ENCODE measurements at places on chromosomes 12 and 14.

GRCh38 chr12:57552306-57552651, 2.4 kb downstream of the KIF5A start:
- DNase-seq = no peak

DNA sequence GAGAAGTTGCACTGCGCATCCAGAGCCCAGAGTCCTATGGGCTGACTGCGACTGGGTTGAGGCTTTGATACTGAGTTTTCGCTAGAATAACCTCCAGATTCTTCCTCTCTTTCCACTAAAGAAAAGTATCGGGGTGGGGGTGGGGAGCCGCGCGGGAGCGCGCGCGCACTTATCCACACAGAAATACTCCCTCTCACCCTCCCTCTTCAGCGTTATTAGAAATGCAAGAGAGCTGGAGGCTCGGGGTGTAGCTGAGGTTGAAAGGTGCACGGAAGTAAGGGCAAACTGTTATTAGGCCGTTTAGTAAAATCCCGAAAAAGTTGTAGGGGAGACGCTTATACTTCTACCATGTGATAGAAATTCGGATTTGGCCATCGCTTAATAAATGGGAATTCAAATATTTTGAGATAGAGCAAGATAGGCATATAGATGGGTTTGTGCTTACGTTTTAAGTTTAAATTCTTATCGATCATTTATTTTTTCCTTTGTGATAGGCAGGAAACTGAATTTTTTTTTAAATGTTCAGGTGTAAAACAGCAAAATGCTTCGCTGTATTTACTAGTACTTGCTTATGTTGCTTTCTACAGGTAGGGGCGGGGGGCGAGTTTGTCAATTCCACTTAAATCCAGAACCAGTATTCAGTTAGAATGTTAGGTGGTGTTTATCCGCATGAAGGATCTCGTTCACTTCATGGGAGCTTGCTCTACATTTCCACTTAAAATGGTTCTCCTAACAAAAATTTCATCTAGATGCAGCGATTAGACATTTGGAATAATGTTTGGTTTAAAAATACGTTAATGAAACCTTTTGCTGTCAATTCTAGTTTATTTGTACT, 1.1 kb downstream of the ARHGAP5 start:
- DNase-seq = peak; percentile 44

DNA sequence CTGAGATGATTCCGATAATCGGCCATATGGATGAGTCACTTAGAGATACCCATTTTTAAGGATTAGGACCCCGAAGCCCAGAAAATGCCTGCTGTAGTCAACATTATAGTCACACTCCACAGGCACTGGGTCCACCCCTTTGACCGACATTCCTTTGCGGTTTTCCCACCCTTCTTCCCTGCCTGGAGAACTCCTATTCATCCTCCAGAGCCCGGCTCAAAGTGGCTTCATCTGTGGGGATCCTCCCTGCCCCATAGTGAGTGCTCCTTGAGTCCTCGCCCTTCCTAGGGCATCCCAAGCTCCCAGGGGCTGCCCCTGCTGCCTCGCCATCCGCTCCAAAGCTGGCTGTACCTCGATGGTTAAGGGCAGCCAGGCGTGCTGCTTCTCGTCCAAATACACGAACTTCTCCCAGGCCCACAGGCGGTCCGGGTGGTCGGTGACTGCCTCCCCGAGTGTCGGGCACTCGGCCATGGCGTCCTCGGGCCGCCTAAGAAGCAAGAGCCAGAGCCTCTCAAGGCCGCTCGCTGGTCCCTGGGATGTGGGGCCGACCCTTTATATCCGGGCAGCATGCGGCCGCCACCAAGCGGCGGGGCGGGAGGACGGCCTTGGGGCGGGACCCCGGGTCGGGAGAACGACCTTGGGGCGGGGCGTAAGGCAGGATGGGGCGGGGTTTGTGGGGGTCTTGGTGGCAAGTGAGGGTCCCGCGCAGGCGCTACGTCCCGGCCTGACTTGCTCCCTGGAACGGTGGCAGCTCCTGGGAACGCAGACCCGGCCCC, at the start of gene TCL1A:
TSS of gene TCL1A (minus strand) at position 530 of the 776 bp plus-strand sequence. CDS start at position 471, 59 bp downstream.
- no peak for DNase-seq

DNA sequence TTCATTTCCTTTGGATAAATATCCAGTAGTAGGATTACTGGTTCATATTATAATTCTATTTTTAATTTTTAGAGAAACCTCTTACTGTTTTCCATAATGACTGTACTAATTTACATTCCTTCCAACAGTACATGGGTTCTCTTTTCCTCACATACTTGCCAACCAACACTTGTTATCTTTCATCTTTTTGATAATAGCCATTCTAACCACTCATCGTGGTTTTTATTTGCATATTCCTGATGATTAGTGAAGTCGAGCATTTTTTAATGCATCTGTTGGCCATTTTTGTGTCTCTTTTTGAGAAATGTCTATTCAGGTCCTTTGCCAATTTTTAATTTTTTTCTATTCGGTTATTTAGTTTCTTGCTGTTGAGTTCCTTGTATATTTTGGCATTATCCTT, 457.7 kb upstream of the PDE3A start:
- no peak for DNase-seq

DNA sequence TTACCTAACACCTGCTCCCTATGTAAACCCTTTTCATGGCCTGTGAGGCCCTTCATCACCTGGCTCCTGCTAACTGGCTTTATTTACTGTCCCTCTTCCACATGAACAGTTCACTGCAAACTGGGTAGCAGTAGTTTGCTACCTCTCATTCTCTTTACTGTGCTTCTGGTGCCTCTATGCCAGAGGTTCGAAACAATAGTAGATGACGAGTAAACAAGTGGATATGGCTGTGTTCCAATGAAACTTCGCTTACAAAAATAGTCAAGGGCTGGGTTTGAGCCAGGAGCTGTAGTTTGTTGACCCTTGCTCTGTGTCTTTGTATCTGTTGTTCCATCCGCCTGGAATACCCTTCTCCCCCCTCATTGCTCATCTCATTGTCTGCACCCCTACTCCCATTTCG, 233.6 kb upstream of the RMST start:
- DNase-seq = no peak

DNA sequence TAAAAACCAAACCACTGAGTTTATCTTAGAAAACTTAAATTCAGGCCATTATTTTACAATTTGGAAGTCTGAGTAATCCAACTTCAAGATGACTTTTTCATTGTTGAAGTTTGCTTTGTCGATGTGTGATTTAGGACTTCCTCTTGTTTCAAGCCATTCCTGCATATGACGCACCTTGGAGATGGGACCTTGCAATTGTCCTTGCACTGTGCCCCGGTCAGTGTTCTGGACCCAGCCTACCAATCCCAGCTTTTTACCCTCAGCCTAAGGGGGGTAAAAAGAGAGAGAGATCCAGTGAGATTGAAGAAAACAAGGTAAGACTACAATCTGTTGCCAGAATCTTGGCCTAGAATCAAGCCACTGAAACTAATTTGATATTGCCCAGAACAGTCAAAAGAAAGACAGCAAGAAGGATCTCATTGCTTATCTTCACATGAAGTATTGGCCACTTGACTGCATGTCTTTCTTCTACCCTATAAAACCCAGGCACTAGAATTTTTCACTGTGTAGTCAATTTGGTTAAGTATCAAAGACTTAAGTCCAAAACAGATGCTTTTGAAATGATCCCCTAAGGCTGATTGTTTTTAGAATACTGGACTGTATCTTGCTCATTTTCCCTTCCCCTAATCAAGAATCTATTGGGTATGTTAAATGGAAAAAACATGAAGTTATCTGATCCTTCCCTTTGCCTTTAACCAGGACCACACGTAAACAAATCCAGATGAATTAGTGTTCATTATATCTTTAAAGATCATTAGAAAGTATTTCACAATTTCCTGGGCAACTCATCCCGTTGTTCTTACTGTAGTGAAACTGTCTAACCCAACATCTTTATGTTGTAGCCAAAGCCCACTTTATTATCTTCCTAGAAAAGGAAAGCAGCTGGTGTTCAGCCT, 2.4 kb upstream of the MLH3 start:
- no peak for DNase-seq

DNA sequence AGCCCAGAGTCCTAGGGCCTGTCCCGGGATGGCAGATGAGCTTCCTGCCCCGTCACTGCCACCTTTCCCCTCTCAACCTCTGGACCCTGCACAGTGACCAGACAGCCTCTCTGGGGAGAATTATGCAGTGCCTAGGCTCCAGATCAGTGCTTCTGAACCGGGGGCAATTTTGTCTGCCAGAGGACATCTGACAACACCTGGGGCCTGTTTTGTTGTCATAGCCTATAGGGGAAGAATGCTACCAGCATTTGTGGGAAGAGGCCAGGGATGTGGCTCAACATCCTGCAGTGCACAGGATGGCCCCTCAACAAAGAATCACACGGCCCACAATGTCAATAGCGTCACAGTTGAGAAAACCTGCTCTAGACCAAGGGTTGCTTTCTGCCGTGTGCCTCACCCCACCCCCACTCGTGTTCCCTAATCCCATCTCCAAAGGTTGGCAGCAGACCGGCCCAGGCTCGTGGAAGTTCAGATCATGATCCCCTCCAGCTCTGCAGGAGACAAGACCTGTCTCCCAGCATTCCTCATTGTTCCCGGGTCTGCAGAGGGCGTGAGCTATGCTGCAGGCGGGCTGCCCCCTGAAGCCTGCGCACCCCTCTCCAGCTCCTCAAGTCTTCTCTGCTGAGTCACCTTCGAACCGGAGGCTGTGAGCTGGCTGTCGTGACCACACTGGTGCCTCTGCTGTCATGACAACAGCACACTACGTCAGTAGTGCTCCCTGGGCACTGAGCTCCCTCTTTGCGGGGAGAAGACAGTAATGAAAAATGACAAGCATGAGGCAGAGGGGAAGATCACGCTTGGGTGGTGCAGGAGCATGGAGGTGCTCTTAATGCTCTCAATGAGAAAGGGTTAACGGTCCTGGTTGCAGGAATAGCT, 2.0 kb upstream of the GAPDH start:
- peak; percentile 84 for DNase-seq

GRCh38 chr14:79421811-79422210, 789.5 kb downstream of the DIO2 start:
- DNase-seq = no peak

DNA sequence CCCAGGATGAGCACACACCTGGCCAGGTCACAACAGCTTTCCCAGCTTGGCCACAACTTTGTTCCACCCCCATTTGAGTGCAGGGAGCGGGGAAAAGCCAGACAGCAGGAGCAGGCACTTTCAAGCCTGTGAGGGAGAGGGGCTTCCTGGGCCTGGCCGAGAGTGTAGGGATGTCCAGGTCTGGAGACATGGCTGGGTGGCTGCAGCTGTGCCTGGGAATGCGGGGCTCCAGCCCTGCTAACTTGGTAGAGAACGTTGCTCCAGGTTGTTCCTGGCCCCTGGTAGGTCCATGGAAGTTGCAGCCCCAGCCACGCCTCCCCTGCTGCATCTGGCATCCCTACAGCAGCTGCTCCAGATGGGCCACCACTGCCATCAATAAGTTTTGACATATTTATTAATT, 738.5 kb downstream of the SLC6A15 start:
- DNase-seq = no peak

DNA sequence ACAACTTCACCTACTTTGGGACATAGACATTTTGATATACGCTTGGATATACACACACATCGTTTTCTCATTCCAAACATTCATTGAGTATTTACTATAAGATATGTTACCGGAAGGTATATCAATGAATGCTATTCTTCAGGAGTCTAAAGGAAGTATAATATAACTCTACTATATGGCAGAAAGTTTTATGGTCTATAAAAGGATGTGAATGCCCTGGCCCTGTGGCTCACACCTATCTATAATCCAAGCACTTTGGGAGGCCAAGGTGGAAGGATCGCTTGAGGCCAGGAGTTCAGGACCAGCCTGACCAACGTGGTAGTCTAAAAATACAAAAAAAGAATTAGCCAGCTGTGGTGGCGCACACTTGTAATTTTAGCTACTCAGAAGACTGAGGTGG, 5.6 kb downstream of the NRIP2 start:
- no peak for DNase-seq

- DNase-seq = no peak
Observed at GRCh38 chr12:56011509-56012090, 9.2 kb upstream of the IKZF4 start.

DNA sequence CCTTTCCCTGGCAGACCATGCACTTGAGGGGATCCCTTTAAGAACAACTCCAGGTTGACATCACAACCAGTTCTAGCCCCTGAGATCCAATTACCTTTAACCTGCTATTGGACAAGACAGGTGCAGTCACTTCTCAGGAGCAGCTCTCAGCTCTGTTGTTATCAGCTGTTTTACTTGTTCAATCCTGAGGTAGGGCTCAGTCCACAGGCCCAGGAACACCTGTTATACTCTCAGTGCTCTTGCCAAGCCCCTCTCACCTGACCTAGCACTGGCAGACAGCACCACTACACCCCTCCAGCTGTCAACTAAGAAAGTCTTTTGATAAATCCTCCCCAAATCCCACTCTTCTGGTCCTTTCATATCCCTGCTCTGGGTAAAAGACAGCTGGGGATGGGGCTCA, 163.9 kb upstream of the TMTC2 start:
- no peak for DNase-seq

Measured in CD4-positive, alpha-beta T cell treated with Interleukin-6 at 100 ng/mL for 8 hours (primary cell).